ENCODE measurements at places on chromosomes 4 and X.

DNA sequence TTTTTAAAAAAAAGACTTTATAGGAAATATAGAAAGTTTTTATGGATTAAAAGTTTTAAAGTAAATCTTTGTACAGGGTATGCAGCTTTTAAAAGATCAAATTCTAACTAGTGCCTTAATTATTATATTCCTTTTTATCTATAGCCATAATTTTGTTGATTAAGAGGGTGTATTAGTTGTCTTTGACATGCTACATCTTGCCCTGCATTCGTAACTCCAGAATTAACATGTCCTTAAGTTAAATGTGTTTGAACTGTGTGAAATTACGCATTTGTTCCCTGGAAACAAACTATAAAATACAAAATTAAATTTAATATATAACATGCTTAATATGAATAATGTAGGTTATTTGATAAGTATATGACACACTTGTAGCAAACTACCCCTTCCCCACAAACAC lies 66.3 kb downstream of the PTPN13 start:
- no peak for DNase-seq

- no peak for DNase-seq
Observed at GRCh38 chr4:147137280-147137679, 191.6 kb upstream of the TTC29 start.

DNA sequence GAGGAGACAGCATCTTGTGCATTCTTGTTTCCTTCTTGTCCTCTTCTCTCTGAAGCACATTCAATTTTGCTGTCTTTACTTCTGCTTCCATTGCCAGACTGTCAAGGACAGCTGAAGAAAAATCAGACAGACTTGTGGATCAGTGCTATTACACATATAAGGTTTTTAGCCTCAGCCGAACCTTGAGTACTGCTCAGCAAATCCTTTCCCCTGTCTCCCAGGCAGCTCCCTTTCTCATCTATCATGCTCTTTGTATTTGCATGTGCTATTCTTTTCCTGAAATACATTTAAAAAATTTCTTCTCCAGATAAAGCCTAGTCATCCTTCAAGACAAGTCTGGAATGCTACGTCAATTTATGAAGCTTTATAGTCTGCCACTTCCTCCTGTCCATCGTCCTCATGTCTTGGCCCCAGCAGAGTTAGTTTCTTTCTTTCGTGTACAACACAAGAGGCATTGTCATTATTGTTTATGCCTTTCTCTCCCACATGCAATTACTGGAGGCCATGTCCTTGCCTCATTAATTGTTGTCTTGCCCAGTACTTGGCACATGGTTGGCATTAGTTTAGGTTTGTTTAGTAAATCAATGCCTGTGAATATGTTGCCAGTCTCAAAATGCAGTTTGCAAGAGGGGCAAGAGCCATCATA lies 45.1 kb downstream of the ADGRL3 start:
- DNase-seq, result no peak

DNA sequence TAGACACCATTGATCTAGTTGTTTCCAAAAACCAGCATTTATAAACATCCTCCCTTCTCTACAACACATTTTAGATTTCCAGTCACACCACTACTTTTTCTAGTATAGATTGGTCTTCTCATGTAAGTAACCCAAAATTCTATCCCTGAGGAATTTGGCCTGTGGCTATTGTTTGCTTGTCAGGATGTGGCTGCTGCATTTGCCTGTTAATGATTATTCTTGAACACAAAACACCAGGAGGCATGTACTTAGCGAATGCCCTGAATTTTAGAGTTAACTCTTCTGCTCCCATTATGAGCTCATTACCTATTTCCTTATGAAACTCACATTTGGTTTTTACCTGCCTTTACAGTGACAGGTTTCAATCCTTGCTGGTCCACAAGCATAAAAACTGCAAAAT lies 102.0 kb upstream of the FSTL5 start:
- DNase-seq, result no peak

DNA sequence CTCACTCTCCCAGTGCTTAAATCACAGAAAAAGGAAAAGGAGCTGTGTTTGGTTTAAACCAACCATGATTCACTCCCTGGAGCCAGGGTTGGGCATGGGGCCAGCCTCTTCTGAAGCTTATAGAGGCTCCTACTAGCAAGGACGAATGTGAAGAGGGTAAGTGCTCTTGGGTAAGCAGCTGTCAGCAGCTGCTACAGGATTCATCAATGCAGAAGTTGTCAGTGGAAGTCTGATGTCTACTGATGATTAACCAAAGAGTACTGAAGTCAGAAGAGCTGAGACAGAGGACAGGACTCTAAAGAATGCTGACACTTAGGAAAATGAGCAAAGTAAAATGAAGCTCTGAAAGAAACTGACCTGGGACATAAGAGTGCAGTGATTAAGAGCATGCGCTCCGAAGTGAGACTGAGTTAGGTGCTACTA lies 32.7 kb upstream of the JADE1 start:
- no peak for DNase-seq

- DNase-seq, result no peak
Observed at GRCh38 chrX:11672213-11672612, 6.5 kb upstream of the ARHGAP6 start.

DNA sequence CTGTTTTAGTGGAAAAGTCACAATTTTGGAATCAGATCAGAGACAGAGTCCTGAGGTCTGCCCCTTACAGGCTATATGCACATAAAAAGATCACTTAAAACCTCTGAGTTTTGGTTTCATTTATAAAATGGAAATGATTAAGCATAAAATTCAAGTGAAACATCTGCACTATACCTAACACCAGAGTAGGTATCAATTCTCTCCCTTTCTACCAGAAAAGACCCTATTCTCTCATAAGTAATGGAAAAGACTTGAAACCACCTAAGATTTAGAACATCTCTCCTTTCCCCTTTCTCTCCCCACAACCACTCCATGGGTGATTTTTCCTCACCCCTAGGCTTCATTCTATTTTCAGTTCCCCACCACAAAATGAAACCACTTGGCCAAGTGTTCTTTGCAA lies 907 bp downstream of the LHFPL1 start:
- DNase-seq, result peak; percentile 28

DNA sequence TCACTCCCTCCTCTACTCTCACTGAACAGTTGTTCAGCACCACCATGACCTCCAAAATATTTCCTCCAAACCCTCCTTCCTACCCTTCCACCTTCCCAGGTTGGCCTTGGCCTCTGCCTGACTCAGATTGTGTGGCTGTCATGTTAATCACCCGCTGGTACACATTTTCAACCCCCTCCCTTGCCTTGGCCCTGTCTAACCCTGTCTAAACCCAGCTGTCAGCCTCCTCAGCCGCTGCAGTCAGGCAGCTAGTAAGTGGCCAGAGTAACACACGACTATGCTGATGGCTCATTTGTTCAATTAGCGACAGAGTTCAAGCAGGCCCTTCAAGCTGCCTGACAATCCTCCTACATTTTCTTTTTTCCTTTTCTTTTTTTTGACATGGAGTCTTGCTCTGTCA lies 18.0 kb downstream of the ING2 start:
- DNase-seq, result no peak

DNA sequence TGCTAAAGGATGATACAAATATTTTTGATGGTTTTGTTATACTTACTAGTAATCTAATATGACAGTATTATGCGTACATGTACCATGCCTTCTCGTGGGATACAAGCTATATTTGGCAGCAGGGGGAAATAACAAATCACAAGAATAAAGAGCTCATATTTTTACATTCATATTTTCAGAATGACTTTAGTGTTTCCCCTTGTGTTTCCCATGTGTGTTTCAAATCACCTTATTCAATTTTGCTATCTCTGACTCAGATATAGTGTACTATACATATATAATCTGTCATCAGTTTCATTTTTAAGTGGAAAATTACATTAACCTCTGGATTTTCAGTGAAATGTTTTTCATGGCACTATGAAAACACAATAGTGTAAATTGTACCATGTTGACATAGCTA lies 146.8 kb downstream of the RPA4 start:
- DNase-seq, result no peak

DNA sequence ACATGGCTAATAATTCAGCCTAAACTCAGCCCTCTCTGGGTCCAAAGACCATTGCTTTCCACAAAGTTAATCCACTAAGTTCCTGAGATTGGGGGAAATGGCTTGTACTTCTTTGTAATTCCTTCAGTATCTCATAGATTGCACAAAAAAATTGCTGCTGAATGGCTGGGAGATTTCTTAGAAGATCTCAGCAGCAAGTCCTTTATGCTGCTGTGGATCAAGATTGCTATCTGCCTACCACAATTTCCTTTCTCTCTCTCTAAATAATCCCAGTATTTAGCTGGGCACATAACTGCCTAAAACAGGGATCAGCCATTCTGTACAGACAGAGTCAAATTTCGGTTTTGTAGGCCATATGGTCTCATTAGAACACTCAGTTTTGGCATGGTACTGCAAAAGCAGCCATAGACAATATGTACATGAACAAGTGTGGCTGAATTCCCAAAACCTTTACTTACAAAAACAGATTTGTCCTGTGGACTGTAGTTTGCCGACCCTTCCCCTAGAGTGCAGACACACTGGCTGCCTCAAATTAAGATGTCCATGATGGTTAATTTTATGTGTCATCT lies 18.5 kb upstream of the HOPX start:
- DNase-seq, result no peak

DNA sequence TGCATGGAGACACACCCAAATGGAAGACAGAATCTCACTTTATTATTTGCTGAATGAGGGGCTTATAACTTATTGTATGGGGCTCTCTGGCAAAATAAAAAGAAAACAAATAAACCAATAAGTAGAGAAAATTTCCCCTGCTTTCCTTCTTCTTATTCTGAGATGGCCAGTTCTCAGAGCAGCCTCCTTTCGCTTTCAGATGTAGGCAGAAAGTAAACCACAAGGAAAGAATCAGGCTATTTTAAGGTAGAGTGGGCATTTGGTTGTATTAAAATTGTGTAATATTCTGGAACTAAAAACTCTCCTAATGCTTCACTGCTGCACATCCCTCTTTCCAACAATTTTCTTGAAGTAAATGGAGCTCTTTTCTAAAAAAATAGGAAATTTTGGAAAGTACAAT lies 241.8 kb downstream of the GALNTL6 start:
- DNase-seq, result no peak

- no peak for DNase-seq
Observed at GRCh38 chr4:119510395-119511149, 118.0 kb downstream of the PDE5A start.

- no peak for DNase-seq
Observed at GRCh38 chr4:159205466-159205865, 102.6 kb downstream of the RAPGEF2 start.
